NCI-H226 (cell line): ENCODE measurements at places on chromosomes 4 and X.

- DNase-seq = no peak
Observed at GRCh38 chr4:181859439-181859838, 383.8 kb upstream of the TENM3 start.

GRCh38 chr4:23333946-23334878 is 555.6 kb downstream of the PPARGC1A start:
- peak; percentile 75 for DNase-seq

- no peak for DNase-seq
Observed at GRCh38 chr4:84317513-84317912, 181.6 kb downstream of the NKX6-1 start.

- no peak for DNase-seq
Observed at GRCh38 chr4:99473131-99473530, 37.7 kb upstream of the C4orf17 start.

- no peak for DNase-seq
Observed at GRCh38 chr4:82823062-82823461, 24.5 kb upstream of the SCD5 start.
